ENCODE measurements at places on chromosomes 12 and 14.

- H3K4me1 ChIP-seq = no peaks in the 10 kb centered on the region
- no peaks in the 10 kb centered on the region for H3K27me3 ChIP-seq
- H3K4me3 ChIP-seq = no peak overlapping the region
- H3K36me3 ChIP-seq = no peaks in the 10 kb centered on the region
- no peak for DNase-seq
Observed at GRCh38 chr14:37406095-37406494, 189.0 kb downstream of the FOXA1 start.

- no peaks in the 10 kb centered on the region for H3K36me3 ChIP-seq
- no peak overlapping the region for H3K4me3 ChIP-seq
- DNase-seq = peak; percentile 52
- no peaks in the 10 kb centered on the region for H3K4me1 ChIP-seq
Observed at GRCh38 chr12:60335745-60336144, 739.9 kb downstream of the SLC16A7 start.

DNA sequence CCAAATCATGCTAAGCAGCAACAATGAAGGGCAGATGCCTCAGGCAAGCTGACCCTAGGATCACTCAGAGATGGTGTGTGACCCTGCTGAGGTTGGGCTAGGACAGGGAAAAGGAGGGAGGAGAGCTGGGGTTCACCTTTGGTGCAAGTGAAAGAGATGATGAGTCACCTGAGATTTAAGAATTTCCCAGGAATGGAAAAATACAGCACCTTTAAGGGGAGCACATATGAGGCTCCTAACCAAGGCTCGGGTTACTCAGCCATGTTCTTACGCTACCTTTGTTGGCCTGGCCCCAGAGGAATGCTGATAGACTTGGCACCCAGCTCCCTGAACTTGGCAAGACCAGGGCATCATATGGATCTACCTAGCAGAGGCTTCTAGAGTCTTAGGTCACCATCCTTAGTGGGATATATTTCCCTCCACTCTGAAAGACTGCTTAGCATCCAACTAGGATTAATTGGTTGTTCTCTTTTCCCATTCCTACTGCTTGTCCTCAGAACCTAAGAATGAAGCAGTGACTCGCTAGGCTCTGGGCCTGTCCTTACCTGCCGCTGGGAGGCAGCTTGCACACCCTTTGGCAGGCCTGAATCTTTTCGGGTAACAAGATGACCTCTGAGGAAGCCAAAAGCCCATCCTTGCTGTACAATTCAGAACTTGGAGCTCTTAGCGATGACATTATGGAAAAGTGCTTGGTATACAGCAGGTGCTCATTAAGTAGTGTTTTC, 4.0 kb upstream of the NAA25 start:
- no peak overlapping the region for H3K27ac ChIP-seq
- H3K36me3 ChIP-seq = no peaks in the 10 kb centered on the region
- H3K4me1 ChIP-seq = peaks cover 4% of the 10 kb centered on the region
- no peak for DNase-seq
- no peaks in the 10 kb centered on the region for H3K27me3 ChIP-seq
- no peak overlapping the region for H3K4me3 ChIP-seq

- no peaks in the 10 kb centered on the region for H3K36me3 ChIP-seq
- H3K4me3 ChIP-seq = no peak overlapping the region
Observed at GRCh38 chr12:88955531-88955930, 375.3 kb upstream of the KITLG start.

- peaks cover 5% of the 10 kb centered on the region for H3K4me1 ChIP-seq
- H3K27ac ChIP-seq = peak overlapping the region; percentile 9
- H3K36me3 ChIP-seq = no peaks in the 10 kb centered on the region
Observed at GRCh38 chr12:122917507-122918121, 21.7 kb upstream of the VPS37B start.

DNA sequence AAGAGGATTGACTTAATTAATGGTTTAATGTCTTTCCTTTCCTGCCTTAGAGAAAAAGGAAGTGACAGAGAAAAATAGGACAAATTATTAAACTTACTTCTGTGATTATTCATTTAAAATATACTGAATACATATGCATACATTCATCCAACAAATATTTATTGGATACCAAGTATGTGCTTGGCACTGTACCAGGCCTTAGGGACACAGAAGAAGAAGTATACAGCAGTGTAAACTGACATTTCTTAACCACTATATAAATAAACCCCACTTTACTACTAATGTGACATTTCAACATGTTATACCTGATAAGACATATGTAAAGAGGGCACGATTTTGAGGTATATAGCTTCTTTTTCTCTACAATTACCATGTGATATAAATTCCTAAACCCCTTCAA, 53.6 kb downstream of the ERO1A start:
- no peaks in the 10 kb centered on the region for H3K27me3 ChIP-seq
- no peak for DNase-seq
- peaks cover 2% of the 10 kb centered on the region for H3K36me3 ChIP-seq
- no peaks in the 10 kb centered on the region for H3K4me1 ChIP-seq

DNA sequence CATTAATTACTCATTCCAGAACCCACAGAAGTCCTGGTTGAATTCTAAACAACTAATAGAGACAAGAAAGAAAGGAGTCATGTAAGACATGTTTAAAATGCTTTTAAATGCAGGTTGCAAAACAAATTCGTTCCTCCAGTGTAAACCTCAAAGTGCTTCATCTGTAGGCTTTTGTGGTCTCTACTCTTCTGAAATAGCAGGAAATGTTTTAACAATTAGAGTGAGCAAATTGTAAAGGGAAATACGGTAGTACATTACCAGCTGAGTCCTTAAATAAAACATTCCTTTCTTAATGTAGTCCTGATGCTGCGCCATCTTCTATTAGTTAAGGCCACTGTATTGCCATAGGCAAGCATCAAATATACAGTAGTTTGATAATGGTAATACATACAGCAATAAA, 1934.2 kb upstream of the SEL1L start:
- H3K4me3 ChIP-seq = no peak overlapping the region
- H3K27ac ChIP-seq = no peak overlapping the region
- H3K27me3 ChIP-seq = no peaks in the 10 kb centered on the region
- DNase-seq = peak; percentile 8

- H3K27ac ChIP-seq = no peak overlapping the region
- no peaks in the 10 kb centered on the region for H3K36me3 ChIP-seq
- no peak for DNase-seq
- no peaks in the 10 kb centered on the region for H3K4me1 ChIP-seq
- H3K4me3 ChIP-seq = no peak overlapping the region
- H3K27me3 ChIP-seq = no peaks in the 10 kb centered on the region
Observed at GRCh38 chr14:33728010-33728498, 222.8 kb downstream of the EGLN3 start.

GRCh38 chr14:23817164-23817767, 136.3 kb upstream of the DHRS4 start:
- no peak for DNase-seq
- no peak overlapping the region for H3K4me3 ChIP-seq
- H3K27ac ChIP-seq = no peak overlapping the region
- H3K4me1 ChIP-seq = no peaks in the 10 kb centered on the region
- no peaks in the 10 kb centered on the region for H3K27me3 ChIP-seq

GRCh38 chr12:91630596-91631293, 448.1 kb upstream of the DCN start:
- no peak for DNase-seq
- no peaks in the 10 kb centered on the region for H3K36me3 ChIP-seq
- H3K27ac ChIP-seq = no peak overlapping the region

GRCh38 chr12:109716512-109717389, 3.1 kb downstream of the FAM222A start:
- H3K36me3 ChIP-seq = no peaks in the 10 kb centered on the region
- H3K27me3 ChIP-seq = peaks cover 49% of the 10 kb centered on the region
- H3K4me3 ChIP-seq = no peak overlapping the region
- DNase-seq = peak; percentile 40
- no peak overlapping the region for H3K27ac ChIP-seq
- H3K4me1 ChIP-seq = no peaks in the 10 kb centered on the region

DNA sequence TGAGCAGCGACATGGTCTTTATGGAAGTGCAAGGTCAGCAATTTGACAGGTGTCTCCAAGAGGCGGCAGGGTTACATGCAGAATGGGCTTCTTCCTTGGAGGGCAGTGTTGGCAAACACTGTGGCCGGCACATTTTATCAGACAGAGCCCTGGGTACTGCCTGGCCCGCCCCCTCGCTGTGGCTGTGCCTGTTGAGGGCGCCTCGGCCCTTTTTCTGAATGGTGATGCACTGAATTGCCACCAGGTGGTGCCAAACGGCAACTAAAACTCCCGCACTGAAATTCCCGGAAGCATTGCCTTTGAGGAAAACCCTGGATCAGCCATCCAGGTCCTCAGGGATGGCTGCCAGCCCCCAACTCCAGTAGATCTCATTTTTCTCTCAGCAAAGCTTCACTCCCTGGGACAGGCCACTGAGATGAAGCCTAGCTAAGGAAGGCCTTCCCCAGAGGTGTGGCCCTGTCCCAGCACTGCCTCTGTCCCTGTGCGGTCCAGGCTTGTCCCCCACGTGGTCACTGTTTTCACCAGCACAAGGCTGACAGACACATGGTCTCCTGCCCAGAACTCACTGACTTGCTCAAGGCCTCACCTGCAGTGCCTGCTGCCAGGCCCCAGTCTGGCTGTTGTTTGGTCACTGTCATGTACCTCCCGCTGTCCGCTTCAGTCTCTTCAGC, 73.6 kb downstream of the TESC start:
- no peak overlapping the region for H3K27ac ChIP-seq
- no peaks in the 10 kb centered on the region for H3K27me3 ChIP-seq

GRCh38 chr14:35808076-35808637, 938 bp downstream of the RALGAPA1 start:
- peaks cover 5% of the 10 kb centered on the region for H3K4me1 ChIP-seq
- no peak for DNase-seq
- no peaks in the 10 kb centered on the region for H3K36me3 ChIP-seq
- peak overlapping the region; percentile 65 for H3K27ac ChIP-seq

DNA sequence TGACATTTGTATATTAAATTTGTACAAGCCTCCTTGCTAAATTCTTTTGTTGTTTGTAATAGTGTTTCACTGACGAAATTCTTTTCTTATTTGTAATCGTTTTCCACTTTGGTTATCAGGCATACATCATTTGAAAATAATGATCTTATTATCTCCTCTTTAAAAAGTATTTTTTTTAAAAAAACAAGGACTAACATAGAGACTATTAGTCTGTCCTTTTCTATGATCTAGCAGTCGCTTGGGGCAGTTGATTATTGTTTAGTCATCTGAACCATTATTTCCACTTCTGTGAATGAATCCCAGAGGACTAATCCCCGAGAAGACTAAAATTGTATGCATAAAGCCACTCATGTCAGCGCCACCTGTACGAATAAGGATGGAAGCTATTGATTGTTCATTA, 11.5 kb downstream of the ADGRD1 start:
- no peaks in the 10 kb centered on the region for H3K27me3 ChIP-seq
- H3K4me3 ChIP-seq = no peak overlapping the region
- DNase-seq = no peak
- H3K36me3 ChIP-seq = no peaks in the 10 kb centered on the region

GRCh38 chr14:91229743-91230200, 14.7 kb downstream of the GPR68 start:
- no peak overlapping the region for H3K4me3 ChIP-seq
- no peaks in the 10 kb centered on the region for H3K36me3 ChIP-seq
- DNase-seq = no peak
- no peak overlapping the region for H3K27ac ChIP-seq
- no peaks in the 10 kb centered on the region for H3K27me3 ChIP-seq

DNA sequence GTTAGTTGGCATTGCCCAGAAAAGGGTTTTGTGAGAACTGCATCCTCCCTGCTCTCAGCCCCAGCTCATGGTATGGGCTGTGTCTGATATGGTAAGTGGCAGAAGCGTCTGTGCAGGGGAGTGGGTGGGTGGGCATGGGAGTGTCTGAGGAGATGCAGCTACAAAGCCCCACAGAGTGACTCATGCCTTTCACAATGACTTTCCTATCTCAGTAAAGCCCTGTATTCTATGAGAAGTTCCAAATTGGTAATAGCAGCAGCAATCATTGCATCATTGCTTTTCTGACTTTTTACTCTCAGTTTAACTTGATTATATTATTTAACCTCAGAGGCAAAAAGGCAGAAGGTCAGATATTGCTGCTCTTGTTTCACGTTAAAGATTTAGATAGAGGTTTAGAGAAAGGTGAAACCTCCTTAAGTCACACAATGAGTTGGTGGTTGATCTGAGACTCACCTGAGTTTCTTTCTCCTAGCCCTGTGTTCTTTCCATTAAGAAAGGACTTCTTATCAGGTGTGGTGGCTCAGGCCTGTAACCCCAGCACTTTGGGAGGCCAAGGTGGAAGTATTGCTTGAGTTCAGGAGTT, 171.7 kb downstream of the SLC5A8 start:
- no peaks in the 10 kb centered on the region for H3K27me3 ChIP-seq
- DNase-seq = peak; percentile 24
- H3K27ac ChIP-seq = no peak overlapping the region
- H3K4me1 ChIP-seq = no peaks in the 10 kb centered on the region

DNA sequence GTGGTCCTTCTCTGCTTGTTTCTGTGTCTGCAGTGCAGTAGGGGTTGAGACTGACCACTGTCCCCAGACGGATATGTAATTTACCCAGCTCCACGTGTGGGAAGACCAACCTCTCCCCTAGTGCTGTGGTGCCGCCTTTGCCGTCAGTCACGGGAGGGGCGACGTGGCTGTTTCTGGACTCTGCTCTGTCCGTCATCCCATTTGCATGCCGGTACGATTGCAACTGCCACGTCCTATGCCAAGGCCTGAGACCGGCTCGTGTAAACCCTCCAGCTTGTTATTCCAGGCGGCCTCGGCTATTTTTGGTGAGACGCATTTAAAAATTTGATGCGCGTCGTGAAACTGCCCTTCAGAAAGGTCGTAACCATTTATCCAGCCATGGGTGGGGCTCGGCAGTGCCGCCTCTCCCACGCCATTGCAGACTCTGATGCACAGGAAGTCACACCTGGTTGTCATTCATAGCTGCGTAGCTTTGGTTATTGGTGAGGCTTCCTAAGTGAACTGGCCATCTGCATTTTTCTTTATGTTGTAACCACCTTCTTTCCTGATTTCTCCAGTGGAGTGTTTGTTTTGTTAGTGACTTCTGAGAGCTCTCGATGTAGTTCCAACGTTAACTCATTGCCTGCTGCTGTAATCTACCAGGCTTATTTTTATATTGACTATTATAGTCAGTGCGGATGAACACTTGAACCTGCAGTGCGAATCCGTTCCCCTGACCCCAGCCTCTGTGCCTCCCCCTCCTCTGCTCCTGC, 75.1 kb downstream of the ADGRD1 start:
- no peak for DNase-seq
- H3K27me3 ChIP-seq = no peaks in the 10 kb centered on the region
- no peaks in the 10 kb centered on the region for H3K4me1 ChIP-seq
- H3K4me3 ChIP-seq = no peak overlapping the region
- H3K36me3 ChIP-seq = no peaks in the 10 kb centered on the region

- no peaks in the 10 kb centered on the region for H3K36me3 ChIP-seq
- peak within 1 kb of the TSS; percentile 18 for H3K4me3 ChIP-seq
- no peak within 1 kb of the TSS for H3K27ac ChIP-seq
Observed at GRCh38 chr12:80707126-80707829, at the start of gene MYF6. MYF6 (plus strand) TSS chr12:80707634; CDS start chr12:80707720, 86 bp downstream.

DNA sequence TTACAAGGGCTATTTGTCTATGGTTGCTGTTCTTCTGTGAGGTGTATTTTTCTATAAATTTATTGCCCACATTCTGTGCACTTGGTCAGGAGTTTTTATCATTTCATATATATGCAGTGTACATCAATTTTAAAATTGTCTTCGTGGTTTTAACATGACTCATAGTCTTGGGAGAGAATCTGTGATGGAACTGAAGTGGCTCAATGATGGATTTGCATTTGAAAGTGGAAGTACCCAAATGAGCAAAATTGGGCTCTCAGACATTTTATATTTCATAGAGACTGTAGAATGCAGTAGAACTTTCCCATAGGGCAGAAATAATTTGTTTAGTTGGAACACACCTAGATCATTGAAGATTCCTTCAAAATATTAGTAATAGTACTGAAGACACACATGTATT, 1.9 kb upstream of the SCFD1 start:
- H3K4me3 ChIP-seq = no peak overlapping the region
- peaks cover 4% of the 10 kb centered on the region for H3K36me3 ChIP-seq
- H3K4me1 ChIP-seq = peaks cover 2% of the 10 kb centered on the region
- H3K27me3 ChIP-seq = no peaks in the 10 kb centered on the region
- DNase-seq = peak; percentile 57
